Thyroid gland (tissue), 4 donors: ENCODE measurements at places on chromosomes 6 and 20. TPM values are rescaled to one million over a fixed set of nuclear protein-coding genes. Genes with fewer than 3 reads are reported as not detected.
A peak's percentile ranks its signal among the peaks of the same experiment; 100 is the strongest.

Gene RFX6
- total RNA-seq, result not detected

GRCh38 chr6:21371676-21372171 is 221.8 kb upstream of the SOX4 start:
- DNase-seq, result no peak

DNA sequence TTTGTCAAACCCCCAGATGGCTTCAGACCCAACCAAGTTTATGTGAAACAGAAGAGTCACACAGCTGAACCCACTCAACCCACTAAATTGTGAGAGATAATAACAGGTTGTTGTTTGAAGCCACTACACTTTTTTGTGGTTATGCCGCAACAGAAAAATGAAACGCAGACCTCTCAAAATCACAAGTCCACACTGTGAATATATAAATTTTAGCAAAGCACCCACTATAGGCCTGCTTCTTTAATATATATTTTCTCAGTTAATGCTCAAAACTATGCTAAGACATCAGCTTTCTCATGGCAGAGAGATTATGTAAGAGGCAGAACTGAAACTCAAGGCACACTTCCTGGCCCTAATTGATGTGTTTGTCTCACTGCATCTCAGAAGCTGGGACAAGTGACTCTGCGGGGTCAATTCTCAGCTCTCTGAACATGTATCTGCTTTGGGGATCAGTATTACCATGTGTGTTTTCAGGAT is 27.7 kb downstream of the MAP3K5 start:
- DNase-seq, result no peak

Gene STMND1
- not detected for total RNA-seq

- no peak for DNase-seq
Measured at GRCh38 chr6:17972978-17973622, 14.3 kb downstream of the KIF13A start.

Gene RALGAPA2
- total RNA-seq, result 95.7 TPM

Gene RAB32
- 14.4 TPM for total RNA-seq

- peak; percentile 26 for DNase-seq
Measured at GRCh38 chr6:10558565-10558964, 37.4 kb downstream of the GCNT2 start.

DNA sequence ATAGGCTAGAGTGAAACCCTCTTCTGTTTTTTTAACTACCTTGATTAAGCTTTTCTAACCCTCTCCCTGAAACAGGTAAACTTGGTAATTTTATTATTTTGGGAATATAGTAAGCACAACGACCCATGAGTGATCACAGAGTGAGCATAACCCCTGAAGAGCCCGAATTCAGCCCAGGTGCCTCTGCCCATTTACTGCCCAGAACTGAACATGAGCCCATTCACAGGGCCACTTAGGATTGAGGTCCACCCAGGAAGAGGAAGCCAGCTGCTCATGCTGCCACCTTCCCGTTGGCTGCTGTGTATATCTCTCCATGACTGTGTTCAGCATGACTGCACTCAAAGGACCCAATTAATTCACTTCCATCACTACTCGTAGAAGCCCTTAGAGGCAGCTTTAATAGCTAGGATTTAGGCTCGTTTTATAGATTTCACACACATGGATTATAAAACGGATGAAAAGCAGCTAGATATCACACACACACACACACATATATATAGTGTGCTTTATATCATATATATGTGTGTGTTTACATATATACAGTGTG is 8.3 kb upstream of the PDE10A start:
- DNase-seq, result no peak

DNA sequence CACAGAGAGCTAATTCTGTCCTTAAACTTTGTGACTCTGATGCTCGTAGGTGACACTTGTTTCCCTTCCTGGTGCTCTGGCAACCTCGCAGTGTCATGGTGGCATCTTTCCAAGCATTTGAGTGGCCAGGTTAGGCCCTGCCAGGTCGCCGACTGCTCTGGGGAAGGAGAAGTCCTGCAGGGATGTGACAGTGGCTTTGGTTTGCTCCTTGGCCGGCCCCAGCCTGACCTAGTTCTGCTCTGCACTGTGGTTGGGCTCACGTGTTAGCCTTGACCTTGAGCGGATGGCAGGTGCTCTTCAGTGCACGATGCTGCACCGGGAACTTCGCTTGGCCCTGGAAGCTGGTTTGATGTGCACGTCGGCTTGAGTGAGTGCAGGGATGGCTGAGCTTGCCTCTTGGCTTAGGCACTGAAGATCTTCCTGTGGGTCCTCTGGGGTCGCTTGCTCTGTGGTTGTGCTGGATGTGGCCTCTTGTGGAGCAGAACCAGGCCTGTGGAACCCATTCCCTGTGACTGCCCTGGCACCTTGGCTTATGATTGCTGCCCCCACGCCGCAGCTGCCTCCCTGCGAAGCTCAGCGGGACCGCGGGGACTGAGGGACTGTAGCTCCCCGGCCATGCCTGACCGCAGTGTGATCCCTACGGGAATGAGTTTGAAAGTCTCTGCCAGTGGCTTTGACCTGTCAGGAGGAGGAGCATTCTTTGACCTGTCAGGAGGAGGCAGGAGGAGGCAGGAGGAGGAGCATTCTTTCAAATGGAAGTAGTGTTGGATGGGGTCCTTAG is 8.7 kb downstream of the OSBPL2 start:
- DNase-seq, result peak; percentile 80

DNA sequence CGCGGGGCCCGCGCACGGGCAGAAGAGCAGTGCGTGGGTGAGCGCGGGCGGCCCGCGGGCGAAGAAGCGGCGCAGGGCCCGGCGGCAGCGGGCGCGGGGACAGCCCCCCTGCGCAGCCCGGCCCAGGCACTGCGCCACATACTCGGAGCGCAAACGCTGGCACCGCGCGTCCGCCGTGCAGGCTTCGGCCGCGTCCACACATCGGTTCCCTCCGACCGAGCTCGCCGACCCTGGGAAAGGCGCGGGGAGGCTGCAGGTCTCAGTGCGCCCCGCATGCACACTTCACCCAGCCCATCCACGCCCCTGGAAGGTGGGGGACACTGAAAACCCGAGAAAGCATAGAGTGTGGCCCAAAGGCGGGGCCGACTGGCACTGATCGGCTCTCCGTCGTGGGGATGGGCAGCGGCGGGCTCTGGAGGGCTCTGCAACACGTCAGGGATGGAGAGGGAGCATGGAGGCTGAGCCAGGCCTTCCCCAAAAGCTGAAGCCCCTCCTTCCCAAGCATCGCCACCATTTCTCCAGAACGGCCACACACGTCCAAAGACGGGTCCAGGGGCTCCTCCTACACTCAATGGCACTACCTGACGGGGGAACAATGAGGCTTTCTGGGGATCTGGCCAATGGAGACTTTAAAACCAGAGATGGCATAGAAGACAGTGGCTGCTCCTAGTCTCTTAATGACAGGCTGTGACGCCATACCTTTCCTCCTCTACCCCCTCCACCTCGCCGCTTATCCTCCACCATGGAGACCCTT is 2.0 kb downstream of the GFRA4 start:
- no peak for DNase-seq

DNA sequence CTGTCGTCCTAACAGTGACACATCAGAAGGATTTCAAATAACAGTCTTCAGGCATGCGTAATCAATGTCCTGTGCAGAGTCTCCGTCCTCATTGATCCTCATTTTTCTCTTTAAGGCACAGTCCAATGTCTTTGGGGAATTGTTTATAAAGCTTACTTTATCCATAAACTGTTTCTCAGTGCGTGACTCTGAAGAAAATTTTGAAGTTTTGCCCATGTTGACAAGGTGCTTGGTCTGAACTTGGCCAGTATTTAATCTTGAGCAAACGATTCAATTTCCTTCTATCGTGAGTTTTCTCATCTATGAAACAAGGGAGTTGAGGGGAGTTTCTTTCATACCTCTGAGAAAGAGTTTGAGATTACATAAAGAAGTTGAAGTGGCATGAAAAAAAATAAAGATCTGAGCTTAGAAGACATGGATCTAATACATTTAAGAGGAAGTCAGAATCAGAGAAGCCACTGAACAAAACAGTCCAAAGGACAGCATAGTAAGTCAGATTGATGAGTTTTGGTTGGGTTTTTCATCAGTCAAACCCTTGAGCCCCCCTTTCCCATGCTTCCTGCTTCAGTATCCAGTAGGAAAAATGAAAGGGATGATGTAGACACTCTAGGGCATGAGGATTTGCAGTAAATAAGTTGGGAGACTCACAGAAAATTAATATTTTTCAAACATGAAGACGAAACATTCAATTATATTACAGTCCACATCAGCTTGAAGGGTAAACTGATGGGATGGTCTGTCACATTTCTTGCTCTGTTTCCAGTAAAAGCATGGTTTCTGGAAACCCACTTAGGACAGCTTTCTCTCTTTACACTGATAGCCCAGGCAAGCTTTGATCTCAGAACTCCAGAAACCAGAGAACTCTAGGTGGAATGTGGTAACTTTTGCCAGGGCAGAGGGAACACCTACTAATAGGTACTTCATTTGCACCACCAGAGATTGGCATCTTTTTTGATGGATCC is 8.1 kb downstream of the EDN1 start:
- DNase-seq, result no peak

Gene NANP
- 7.5 TPM for total RNA-seq

Gene SPEF1
- total RNA-seq, result 2.2 TPM

GRCh38 chr6:56787209-56787608 is 144.5 kb upstream of the DST start:
- DNase-seq, result no peak

Gene NKAIN2
- 1.0 TPM for total RNA-seq

Gene EPPIN
- 1.1 TPM for total RNA-seq

DNA sequence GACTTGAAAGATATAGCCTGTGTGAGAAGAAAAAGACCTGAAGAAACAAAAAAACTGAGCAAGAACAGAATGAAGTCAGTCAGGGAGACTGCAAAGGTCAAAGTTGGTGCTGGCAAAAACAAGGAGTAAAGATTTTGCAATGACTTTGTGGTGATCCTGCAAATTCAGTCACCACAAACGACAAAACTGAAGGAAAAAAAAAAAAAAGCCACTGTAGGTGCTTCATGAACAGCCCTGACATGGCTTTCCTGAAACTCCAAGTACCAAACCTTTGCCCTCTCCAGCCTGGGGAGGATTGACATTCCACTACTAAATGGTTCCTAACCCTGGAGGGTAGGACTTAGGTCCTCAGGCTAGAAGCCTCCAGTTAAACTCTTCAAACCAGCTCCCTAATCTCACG is 114.7 kb upstream of the BEND3 start:
- DNase-seq, result no peak

Gene FAM209B
- not detected for total RNA-seq

- no peak for DNase-seq
Measured at GRCh38 chr6:158005626-158006180, 24.0 kb downstream of the SYNJ2 start.

GRCh38 chr20:4297127-4297826 is 281.9 kb upstream of the RNF24 start:
- no peak for DNase-seq

Gene KHDC1L
- total RNA-seq, result not detected

Gene SYNDIG1
- 8.7 TPM for total RNA-seq

Gene C20orf96
- 8.2 TPM for total RNA-seq

DNA sequence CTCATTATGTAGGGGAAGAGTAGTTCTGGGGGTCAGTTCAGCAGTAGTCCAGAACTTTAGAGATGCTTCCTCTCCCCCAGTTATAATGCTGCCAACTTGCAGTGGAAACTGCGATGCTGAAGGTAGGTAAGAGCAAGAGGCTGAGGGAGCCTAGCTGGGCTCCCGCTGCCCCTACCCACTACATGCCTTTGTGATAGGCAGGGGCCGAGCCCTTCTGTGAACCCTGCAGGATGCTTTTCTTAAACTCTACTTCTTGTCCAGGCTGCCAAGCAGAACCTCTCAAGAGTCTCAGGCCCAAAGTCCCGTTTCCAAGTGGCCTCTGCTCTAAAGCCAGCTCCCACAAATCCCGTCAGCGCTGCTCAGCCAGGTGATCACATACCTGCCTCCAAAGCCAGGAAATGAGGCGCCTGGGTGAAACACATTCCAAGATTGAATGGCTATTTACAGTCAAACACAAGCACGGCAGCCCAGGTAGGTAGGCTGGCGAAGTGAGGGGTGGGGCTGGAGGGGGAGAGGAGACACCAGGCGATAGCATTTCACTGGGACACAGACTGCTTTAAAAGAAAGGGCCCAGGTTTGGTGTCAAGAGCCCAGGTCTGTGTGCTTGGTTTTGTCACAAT is 150.7 kb downstream of the CD24 start:
- DNase-seq, result peak; percentile 98

Gene WFDC10B
- not detected for total RNA-seq

- peak; percentile 95 for DNase-seq
Measured at GRCh38 chr6:27478706-27479318, 5.9 kb upstream of the ZNF184 start.

DNA sequence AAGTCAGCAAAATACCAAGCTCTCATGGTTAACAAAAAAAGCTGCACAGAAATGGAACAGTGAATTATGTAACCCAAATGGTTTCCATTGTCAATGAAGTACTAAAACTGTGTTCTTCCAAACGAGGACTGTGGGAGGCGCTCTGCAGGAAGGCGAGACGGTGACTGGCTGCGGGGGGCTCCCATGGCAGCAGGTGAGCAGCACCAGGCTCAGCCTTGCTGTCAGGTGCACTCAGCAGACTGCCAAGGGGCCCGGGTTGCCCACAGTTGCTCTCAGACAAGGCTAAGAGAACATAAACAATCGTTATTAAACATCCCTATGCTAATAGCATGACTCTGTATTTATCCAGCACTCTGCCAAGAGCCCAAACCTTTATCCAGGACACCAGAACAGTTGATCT is 630.3 kb upstream of the ARID1B start:
- DNase-seq, result no peak

GRCh38 chr20:52755744-52756143 is 216.4 kb upstream of the TSHZ2 start:
- DNase-seq, result no peak

- no peak for DNase-seq
Measured at GRCh38 chr6:123745895-123746294, 57.8 kb upstream of the NKAIN2 start.
